ENCODE measurements at places on chromosomes 6 and 20.

- no peak for DNase-seq
Observed at GRCh38 chr6:31764198-31764597, 1.7 kb downstream of the SAPCD1 start.

- no peak for DNase-seq
Observed at GRCh38 chr6:13375360-13375878, 47.1 kb upstream of the TBC1D7 start.

GRCh38 chr6:160071805-160072690, 49.6 kb upstream of the SLC22A1 start:
- no peak for DNase-seq

- DNase-seq, result no peak
Observed at GRCh38 chr6:586553-586952, 70.3 kb downstream of the HUS1B start.

GRCh38 chr20:9496155-9496554, 18.2 kb upstream of the LAMP5 start:
- no peak for DNase-seq
